ENCODE measurements at places on chromosomes 4 and X. TPM values are rescaled to one million over a fixed set of nuclear protein-coding genes. Genes with fewer than 3 reads are reported as not detected.

SPATA4 gene
- polyA plus RNA-seq: not detected

NAP1L2 gene
- polyA plus RNA-seq: 2.5 TPM

GRCh38 chr4:48295116-48295515 lies 25.5 kb upstream of the TEC start:
- no peak for DNase-seq
- no peaks in the 10 kb centered on the region for H3K4me1 ChIP-seq
- no peak overlapping the region for H3K4me3 ChIP-seq
- no peaks in the 10 kb centered on the region for H3K27me3 ChIP-seq

DNA sequence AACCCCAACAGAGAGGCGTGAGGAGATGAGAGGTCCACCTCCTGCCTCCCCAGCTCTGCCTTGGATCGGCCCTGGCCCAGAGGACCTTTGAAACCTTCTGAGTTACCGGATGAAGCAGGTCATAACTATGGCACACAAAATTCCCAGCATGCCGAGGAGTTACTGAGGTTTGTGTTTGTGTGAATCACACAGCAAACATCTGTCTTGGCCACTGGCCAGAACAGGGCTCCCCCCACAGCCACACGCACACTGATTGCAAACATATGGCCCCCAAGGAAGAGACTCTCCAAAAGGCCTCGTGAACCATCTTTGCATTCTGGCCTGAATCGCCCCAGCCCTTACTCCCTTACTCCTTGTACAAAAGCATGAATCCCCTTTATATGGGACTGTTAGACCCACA lies 18.9 kb downstream of the RPS4X start:
- H3K4me1 ChIP-seq: no peaks in the 10 kb centered on the region
- H3K27ac ChIP-seq: no peak overlapping the region
- peaks cover 28% of the 10 kb centered on the region for H3K27me3 ChIP-seq
- H3K36me3 ChIP-seq: no peaks in the 10 kb centered on the region
- H3K4me3 ChIP-seq: no peak overlapping the region
- no peak for DNase-seq

ETDA gene
- not detected for polyA plus RNA-seq

HTN3 gene
- polyA plus RNA-seq: not detected

DNA sequence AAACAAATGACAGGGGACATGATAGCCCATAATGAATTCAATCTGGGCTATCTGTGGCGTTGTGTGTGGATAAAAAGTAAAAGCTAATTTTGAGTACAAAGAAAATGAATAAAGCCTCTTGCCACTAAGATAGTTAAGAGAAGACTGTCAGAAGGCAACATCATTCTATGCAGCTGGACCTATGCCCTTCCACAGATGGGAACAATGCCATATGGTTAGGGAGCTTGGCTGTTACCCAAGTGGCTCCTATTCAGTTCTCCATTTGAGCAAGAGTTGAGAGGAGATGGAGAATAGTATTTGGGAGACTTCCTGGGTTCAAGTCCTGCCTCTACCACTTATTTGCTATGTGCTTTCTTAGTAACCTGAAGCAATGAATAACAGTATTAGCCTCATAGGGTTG lies 107.7 kb downstream of the ANXA3 start:
- no peak for DNase-seq
- no peaks in the 10 kb centered on the region for H3K27me3 ChIP-seq
- peak overlapping the region; percentile 83 for H3K27ac ChIP-seq
- no peaks in the 10 kb centered on the region for H3K36me3 ChIP-seq
- peaks cover 31% of the 10 kb centered on the region for H3K4me1 ChIP-seq

- no peaks in the 10 kb centered on the region for H3K27me3 ChIP-seq
- H3K36me3 ChIP-seq: no peaks in the 10 kb centered on the region
- DNase-seq: no peak
- H3K27ac ChIP-seq: no peak overlapping the region
- no peaks in the 10 kb centered on the region for H3K4me1 ChIP-seq
Observed at GRCh38 chr4:23365871-23366556, 523.8 kb downstream of the PPARGC1A start.

DNA sequence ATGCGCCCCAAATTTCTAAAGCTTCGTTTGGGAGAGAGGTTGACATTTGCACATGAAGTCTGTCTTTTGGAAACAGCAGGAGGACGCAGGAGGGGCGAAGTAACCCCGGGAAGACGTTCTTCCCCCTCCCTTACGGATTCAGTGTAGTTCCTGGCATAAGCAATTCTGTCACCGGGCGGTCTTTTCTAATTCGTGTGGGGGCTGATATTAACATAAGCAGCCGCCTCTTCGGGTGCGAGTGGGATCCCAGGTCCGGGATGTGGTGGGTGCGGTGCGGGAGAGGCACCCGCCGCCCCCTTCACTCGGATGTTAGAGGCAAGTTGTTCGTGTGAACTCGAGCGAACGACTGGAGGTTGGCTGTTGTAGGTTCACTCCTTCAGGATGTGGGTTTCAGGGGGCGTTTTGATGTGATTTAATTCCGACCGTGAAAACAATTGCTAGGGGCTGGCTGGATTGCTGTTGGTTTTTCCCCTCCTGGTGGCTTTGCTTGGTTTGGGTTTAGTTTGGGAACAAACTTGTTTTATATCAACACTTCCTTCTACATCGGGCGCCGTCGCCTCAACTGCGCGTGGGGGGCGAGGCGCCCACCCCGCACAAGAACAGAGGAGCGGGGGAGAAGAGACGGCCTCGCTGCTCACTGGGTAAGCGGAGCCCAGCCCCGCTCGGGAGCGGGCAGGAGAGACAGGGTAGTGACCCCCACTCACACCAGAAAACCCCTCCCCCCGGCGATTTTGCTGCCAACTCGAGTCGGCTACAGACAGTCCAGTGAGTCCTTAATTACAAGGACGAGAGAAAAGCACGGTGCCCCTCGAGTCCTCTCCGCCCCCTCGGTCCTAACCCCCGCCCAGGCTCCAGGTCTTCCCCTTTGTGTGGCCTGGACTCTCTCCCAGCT lies 2.9 kb upstream of the LEF1 start:
- no peak overlapping the region for H3K27ac ChIP-seq
- peaks cover 58% of the 10 kb centered on the region for H3K4me1 ChIP-seq
- peak overlapping the region; percentile 50 for H3K4me3 ChIP-seq
- H3K27me3 ChIP-seq: peaks cover 59% of the 10 kb centered on the region
- DNase-seq: peak; percentile 76

DNA sequence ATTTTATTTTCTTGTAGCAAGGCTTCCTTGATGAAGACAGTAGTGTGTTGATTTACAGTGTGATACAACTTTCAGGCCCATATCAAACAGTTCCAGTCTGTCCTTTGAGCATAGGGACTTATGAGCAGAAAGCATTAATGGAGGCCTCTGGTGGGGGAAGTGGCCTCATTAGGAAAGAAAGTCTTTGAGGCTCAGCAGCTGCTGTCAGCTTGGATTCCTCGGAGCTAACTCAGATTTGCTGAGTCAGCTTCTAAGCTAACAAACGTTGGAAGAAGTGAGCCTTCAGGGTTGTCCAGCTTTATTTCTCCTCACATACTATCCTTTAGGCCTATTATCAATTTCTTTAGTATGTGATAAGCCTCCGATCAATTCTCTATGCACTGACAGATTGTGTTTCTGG lies 15.8 kb upstream of the SFRP2 start:
- no peaks in the 10 kb centered on the region for H3K4me1 ChIP-seq
- no peak overlapping the region for H3K27ac ChIP-seq
- H3K36me3 ChIP-seq: no peaks in the 10 kb centered on the region
- H3K4me3 ChIP-seq: no peak overlapping the region
- no peak for DNase-seq
- no peaks in the 10 kb centered on the region for H3K27me3 ChIP-seq

GRCh38 chr4:64250061-64250460 lies 159.2 kb downstream of the TECRL start:
- no peaks in the 10 kb centered on the region for H3K4me1 ChIP-seq
- no peaks in the 10 kb centered on the region for H3K36me3 ChIP-seq
- no peak for DNase-seq
- no peak overlapping the region for H3K4me3 ChIP-seq
- H3K27me3 ChIP-seq: no peaks in the 10 kb centered on the region

DNA sequence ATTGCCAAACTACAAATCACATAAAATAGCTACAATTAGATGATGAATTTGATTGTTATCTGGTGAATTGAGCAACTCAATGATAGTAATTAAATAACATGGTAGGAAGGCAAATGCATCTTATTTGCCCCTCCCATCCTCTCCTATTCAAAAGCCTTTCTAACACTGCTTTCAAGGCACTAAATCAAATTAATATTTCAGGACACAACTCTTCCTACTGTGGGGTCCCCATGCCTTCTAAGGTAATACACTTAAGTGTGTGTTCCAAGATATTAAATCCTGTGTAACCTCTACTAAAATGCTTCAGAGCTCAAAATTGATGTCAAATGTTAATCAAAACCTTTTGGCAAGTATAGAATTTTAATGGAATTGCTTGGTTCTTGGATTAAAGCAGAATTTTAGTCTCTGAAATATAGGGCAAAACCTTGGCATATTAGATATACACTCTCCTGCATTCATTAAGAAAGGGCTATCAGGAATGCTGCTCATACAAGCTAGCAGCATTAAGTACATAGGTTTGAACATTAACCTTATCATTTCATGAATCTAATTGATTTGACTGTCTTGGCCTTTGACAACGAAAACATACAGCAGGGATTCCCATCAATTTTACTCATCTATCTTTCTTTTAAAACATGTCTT lies 371.8 kb upstream of the GALNTL6 start:
- no peak overlapping the region for H3K27ac ChIP-seq
- H3K4me1 ChIP-seq: no peaks in the 10 kb centered on the region
- H3K36me3 ChIP-seq: no peaks in the 10 kb centered on the region

- no peak for DNase-seq
- no peaks in the 10 kb centered on the region for H3K36me3 ChIP-seq
- no peaks in the 10 kb centered on the region for H3K27me3 ChIP-seq
- H3K4me1 ChIP-seq: peaks cover 16% of the 10 kb centered on the region
- no peak overlapping the region for H3K27ac ChIP-seq
Observed at GRCh38 chr4:26380740-26381139, 59.9 kb downstream of the RBPJ start.

- DNase-seq: no peak
- H3K27ac ChIP-seq: no peak overlapping the region
- H3K4me1 ChIP-seq: no peaks in the 10 kb centered on the region
- no peak overlapping the region for H3K4me3 ChIP-seq
- H3K36me3 ChIP-seq: no peaks in the 10 kb centered on the region
Observed at GRCh38 chrX:24577091-24577490, 70.1 kb downstream of the PCYT1B start.

DNA sequence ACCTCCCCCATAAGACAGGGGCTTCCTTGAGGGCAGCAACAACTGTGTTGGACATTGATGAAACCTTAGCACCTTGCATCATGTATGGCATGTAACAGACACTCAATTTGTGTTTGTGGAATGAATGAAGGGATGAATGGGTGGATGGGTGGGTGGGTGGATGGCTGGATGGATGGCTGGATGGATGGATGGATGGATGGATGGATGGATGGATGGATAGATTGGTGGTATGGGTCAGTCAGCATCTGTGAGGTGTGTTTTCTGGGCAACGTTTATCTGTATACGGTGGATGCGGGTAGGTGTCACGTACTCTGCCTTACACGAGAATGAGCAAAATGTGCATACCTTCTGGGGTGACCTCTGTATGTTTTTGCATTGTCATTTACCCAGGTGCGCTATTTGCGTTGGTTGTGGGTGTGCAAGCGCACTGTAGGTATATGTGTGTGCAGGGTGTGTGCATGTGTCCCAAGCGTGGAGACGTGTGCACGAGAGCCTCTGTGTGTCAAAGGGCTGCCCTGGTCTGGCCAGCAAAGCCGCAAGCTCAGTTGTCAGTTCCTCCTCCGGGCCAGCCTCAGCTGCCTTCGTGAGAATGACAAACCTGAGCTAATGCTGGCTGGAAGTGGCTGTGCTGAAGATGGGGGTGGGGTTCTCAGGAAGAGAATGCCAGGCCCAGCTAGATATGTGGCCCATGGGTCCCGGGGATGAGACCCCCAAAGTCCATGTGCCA lies 26.5 kb downstream of the ELF4 start:
- peak overlapping the region; percentile 90 for H3K27ac ChIP-seq
- DNase-seq: peak; percentile 88
- no peaks in the 10 kb centered on the region for H3K27me3 ChIP-seq

DNA sequence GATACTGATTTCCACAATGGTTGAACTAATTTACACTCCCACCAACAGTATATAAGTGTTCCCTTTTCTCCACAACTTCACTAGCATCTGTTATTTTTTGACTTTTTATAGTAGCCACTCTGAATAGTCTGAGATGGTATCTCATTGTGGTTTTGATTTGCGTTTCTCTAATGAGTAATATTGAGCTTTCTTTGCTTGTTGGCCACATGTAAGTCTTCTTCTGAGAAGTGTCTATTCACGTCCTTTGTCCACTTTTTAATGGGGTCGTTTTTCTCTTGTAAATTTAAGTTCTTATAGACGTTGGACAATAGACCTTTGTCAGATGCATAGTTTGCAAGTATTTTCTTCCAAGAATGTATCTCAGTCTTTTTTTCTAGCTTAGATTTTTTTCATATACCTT lies 10.0 kb downstream of the FBXW7 start:
- no peaks in the 10 kb centered on the region for H3K27me3 ChIP-seq
- DNase-seq: no peak
- H3K27ac ChIP-seq: no peak overlapping the region
- H3K4me1 ChIP-seq: peaks cover 83% of the 10 kb centered on the region
- H3K4me3 ChIP-seq: no peak overlapping the region
- H3K36me3 ChIP-seq: no peaks in the 10 kb centered on the region

AREG gene
- polyA plus RNA-seq: 0.63 TPM

- peak overlapping the region; percentile 97 for H3K27ac ChIP-seq
- peaks cover 84% of the 10 kb centered on the region for H3K4me1 ChIP-seq
- H3K4me3 ChIP-seq: peak overlapping the region; percentile 45
- H3K36me3 ChIP-seq: peaks cover 85% of the 10 kb centered on the region
Observed at GRCh38 chr4:2256781-2257191, 5.1 kb downstream of the MXD4 start.

DNA sequence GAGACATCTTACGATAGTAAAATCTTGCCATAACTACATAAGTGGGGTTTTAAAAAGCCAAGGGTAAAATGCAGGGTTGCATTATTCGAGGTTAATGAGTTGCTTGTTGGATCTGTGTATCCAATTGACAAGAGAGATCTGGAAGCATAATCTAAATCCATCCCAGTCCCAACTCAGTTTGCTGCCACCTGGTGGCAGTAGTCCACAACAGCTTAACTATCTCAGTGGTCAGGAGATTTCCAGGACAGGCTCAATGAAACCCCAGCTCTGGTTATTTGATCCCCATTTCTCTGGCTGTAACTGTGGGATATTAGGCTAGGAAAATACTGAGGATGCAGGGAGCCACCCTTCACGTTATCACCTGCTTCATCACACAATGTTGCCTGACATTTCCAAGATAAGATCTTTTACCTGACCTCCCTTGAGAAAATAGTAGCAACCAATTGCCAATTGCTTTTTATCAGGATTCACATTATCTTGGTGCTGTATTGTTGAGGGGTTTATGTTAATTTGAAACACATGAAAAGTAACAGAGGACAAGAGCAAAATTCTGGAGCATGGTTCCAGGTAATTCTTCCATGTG lies 88.2 kb upstream of the TNIP3 start:
- H3K4me1 ChIP-seq: peaks cover 9% of the 10 kb centered on the region
- no peak overlapping the region for H3K4me3 ChIP-seq
- no peak overlapping the region for H3K27ac ChIP-seq
- DNase-seq: peak; percentile 79

HSFX4 gene
- not detected for polyA plus RNA-seq

GRCh38 chrX:117689956-117690355 lies 426.7 kb downstream of the KLHL13 start:
- DNase-seq: no peak
- H3K27me3 ChIP-seq: no peaks in the 10 kb centered on the region
- no peak overlapping the region for H3K27ac ChIP-seq
- no peak overlapping the region for H3K4me3 ChIP-seq
- no peaks in the 10 kb centered on the region for H3K4me1 ChIP-seq

AR gene
- polyA plus RNA-seq: 0.15 TPM

LAMTOR3 gene
- polyA plus RNA-seq: 52.6 TPM

MND1 gene
- polyA plus RNA-seq: 1.2 TPM

GRCh38 chrX:18938710-18939109 lies 45.2 kb downstream of the PHKA2 start:
- H3K36me3 ChIP-seq: no peaks in the 10 kb centered on the region
- no peak overlapping the region for H3K4me3 ChIP-seq
- DNase-seq: no peak
- H3K27ac ChIP-seq: no peak overlapping the region
- no peaks in the 10 kb centered on the region for H3K4me1 ChIP-seq
